ENCODE measurements at places on chromosomes 7 and 10.

- no peak for DNase-seq
Measured at GRCh38 chr7:34739651-34740300, 81.8 kb downstream of the NPSR1 start.

DNA sequence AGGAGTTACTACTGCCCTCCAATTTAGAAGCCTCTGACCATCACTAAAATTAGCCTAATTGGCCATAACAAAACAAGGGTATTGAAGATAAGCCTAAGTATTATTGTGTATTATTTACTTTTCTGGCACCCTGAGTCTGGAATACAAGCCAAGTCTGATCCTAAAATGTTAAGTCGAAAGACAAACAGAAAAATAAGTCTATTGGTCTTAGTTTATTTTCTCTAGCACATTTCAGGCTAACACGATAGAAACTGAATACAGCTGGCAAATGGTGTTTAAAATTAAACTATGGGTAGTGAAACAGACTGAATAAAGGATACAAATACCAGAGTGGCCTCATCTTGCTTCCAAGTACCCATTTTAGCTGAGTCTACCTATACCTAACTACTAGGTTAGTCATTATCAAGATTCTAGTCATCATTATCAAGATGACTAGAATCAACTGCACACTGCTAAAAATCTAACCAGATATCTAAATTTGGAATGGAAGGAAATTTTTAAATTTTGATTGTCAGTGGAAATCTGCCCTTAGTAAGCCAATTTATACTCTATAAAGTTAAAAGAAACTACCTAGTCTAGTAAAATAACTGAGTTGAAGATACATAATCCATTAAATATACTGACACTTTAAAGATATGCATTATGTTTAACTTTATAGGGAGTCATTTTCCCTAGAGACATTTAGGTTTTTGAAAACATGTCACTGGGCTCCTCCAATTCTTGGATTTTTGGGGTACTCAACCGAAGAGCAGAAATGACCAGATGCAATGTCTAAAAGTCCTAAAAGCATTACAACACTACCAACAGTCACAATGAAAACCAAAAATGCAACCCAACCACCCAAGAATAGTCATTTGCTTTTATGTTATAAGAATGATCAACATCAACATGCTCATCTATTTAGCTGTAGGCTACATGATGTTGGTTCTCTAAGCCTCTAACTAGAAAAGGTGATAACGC is 80.9 kb downstream of the NT5C2 start:
- no peak for DNase-seq

- DNase-seq = no peak
Measured at GRCh38 chr7:153524070-153524601, 528.1 kb upstream of the DPP6 start.

- DNase-seq = no peak
Measured at GRCh38 chr7:128799451-128799850, 7.7 kb downstream of the CCDC136 start.

GRCh38 chr7:153886506-153887441 is 165.4 kb upstream of the DPP6 start:
- DNase-seq = no peak

DNA sequence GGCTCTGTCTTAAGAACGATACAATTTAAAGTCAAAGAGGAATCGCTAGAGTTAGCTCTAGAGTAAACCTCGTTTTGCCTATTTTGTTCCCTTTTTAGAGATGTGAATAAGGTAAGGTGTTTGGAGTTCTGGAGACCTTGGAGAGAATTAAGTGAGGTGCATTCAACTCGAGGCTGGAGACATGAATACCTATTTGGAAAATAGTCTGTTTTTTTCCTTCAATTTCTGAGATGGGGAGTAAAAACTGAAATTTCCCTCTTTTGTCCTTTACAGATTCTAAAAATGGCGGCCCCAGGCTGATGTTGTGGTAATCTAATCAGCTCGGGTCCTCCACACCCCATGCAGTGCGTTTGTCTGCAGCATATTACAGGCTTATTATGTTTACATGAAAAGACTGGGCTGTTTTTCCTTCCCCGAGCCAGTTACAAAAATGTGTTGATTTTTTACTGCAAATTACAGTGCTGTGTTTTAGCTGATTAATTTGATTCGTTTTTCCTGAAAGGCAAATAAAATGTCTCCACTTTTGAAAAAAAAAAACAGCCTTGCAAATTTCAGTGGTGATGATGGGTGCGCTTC is 1.5 kb downstream of the KMT2E start:
- DNase-seq = no peak

- DNase-seq = no peak
Measured at GRCh38 chr7:157482517-157483087, 145.8 kb downstream of the DNAJB6 start.

Data from pancreas (tissue), 10 donors.